ENCODE measurements at places on chromosomes 3 and 15.
A peak's percentile ranks its signal among the peaks of the same experiment; 100 is the strongest.

DNA sequence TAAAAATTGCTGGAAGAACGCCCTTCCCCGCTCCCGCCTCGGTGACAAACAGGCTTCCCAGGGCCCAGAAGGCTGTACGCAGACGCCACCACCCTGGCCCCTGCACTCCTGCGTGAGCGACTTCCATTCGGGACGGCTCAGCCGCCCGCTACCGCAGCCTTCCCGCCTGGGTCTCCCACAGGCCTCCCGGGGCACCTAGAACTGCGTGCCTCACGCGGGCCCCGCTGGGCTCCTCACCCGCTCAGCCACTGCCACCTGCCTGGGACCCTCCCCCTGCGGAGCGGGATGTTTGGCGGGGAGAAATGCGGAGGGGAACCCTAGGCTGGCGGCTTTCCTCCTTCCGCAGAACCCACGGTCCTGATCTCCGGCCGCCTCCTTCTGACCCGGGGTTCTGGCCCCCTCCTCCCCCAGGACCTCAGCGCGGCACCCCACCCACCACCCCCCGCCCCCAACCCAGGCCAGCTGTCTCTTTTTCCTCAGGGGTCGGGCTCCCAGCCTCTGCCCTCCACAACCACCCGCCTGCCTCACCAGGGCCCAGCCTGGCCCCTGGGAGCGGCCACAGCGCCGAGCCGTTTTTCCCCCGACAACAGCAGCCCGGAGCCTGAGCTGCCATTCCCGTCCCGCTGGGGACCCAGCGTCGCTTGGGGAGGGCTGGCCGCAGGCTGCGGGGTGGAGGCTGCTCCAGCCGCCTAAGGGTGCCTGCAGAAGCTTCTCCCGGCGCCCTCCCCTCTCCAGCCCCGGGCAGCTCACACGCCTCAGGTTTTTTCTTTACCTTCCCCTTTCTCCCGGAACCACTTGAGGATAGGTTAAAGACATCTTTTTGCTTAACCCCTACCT, 27.6 kb upstream of the RAB7A start:
- DNase-seq: no peak

DNA sequence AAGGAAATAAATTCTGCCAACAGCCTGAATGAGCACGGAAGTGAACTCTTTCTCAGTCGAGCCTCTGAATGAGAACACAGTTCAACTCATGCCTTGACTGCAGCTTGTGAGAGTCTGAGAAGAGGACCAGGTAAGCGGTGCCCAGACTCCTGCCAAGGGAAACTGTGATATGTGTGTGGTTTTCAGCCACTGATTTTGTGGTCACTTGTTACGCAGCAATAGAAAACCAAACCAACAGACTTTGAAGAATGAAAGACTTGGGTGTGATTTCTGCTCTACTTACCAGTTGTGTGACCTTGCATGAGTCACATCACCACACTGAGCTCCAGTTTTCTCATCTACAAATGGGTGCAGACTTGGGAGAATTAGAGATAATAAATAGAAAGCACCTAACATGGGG, 30.6 kb upstream of the FAM107A start:
- DNase-seq: no peak

DNA sequence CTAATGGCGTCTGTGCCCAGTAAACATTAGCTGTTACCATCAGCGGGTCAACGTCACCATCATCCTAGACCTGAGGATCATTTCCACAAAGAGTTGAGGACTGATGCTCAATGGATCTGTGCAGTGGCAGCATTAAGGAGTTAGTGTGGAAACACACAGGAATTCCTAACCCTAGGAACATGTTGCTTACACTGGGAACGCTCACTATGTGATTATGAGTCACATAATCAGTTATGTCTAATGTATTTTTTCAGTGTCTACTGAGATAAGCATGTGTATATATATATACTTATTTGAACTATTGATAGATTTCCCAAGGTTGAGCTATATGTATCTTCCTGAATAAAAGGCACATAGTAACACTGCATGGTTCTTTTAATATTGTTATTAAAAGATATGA, 19.0 kb downstream of the ARNT2 start:
- no peak for DNase-seq

- DNase-seq: no peak
Observed at GRCh38 chr3:170055209-170055608, 17.4 kb downstream of the GPR160 start.

- DNase-seq: no peak
Observed at GRCh38 chr3:72728958-72729467, 119.2 kb downstream of the SHQ1 start.

DNA sequence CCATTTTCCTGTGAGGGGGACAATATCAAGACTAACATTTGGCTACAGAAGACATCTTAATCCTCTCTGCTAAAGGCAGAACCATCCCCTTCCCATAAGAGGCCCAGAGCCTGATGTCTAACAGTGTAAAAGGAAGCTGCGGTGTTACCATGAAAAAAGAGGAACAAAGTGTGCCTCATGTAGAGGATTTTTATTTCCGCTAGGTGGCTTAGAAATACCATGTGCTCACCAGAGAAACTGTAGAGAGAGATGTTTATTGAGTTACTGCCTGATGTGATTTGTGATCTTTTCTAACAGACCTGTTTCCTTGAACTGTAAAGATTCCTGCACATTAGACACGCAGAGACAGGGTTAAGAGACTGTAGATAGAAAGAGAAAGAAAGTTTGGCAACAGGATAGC, 22.0 kb downstream of the OR5H15 start:
- no peak for DNase-seq

- no peak for DNase-seq
Observed at GRCh38 chr3:117435506-117435905, 725.9 kb downstream of the TUSC7 start.

DNA sequence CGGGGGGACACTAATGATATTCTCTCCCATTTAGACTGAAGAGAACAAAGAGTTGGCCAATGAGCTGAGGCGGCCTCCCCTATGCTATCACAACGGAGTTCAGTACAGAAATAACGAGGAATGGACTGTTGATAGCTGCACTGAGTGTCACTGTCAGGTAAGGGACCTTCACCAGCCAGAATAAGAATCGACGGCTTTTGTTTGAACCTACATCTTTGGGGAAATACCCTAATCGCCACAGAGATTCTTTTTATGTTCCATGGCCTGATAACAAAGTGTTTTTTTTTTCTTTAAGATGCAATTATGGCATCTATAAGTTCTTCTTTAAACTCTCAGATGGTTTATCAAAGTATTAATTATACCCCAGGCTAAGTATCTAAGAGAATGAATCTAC, 3.4 kb downstream of the THBS1 start:
- DNase-seq: no peak

DNA sequence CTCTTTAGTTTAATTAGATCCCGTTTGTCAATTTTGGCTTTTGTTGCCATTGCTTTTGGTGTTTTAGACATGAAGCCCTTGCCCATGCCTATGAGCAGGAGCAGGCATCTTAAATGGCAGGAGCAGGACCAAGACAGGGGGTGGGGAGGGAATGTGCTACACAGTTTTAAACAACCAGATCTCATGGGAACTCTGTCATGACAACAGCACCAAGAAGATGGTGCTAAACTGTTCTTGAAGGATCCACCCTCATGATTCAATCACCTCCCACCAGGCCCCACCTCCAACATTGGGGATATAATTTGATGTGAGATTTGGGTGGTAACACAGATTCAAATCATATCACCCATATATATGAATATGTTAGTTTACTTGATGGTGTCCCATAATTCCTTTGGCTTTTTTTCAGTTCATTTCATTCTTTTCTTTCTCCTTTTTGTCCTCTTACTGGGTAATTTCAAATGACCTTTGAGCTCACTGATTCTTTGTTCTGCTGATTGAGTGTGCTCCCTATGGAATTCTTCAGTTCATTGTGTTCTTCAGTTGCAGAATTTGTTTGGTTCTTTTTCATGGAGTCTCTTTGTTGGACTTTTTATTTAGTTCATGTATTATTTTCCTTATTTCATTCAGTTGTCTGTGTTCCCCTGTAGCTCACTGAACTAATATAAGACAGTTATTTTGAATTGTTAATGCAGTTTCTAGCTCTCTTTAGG, 62.6 kb downstream of the DOCK3 start:
- no peak for DNase-seq

DNA sequence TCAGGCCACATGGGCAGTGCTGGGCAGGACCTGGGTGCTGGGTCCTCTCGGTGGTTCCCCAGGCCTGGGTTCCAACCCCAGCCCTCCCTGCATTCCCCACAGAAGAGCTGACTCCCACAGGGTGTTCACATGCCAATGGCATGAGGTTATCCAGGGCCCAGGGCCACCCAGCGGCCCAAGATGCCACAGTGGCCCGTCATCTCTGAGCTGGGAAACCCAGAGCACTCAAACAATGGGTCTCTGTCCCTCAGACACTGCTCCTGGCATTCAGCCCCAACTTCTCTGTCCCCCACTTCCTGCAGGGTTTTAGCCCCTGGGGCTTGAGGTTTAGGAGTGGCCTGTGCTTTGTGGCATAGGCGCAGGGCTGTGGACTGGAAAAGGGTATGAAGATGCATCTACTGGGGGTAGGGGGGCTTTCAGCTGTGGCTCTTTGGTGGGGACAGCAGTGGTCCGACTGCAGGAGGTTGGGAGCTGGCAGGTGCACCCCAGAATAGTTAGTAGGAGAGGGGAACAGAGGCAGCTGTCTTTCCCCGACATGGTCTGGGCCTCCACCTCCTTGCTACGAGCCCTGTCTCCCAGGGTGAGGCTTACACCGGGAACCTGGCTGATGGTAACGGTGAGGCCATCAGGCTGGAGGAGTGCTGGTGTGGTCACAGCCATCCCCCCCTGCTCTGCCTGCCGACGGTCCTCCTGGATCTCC, 1.7 kb downstream of the CCDC9B start:
- no peak for DNase-seq

DNA sequence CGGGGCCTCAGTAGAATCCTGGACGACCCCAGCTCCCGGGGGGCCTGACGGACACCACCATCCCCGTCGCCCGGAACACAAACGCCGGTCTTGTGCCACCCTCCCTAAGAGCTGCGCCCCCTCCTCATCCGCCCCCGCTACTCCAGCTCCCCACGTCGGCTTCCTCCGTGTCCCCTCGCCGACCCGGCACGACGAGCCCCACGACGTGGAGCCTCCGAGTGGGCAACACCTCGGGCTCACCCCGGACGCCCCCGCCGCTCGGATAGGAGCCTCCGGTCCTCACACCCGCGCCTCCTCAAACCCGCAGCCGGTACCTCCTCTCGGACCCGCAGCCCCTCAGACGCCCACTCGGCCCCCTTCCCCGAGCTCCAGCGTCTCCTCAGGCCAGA, 525 bp downstream of the NPTN start:
- no peak for DNase-seq

GRCh38 chr3:183553334-183554026, 2.0 kb downstream of the KLHL6 start:
- no peak for DNase-seq

- DNase-seq: no peak
Observed at GRCh38 chr15:23067416-23067815, 28.0 kb upstream of the TUBGCP5 start.

DNA sequence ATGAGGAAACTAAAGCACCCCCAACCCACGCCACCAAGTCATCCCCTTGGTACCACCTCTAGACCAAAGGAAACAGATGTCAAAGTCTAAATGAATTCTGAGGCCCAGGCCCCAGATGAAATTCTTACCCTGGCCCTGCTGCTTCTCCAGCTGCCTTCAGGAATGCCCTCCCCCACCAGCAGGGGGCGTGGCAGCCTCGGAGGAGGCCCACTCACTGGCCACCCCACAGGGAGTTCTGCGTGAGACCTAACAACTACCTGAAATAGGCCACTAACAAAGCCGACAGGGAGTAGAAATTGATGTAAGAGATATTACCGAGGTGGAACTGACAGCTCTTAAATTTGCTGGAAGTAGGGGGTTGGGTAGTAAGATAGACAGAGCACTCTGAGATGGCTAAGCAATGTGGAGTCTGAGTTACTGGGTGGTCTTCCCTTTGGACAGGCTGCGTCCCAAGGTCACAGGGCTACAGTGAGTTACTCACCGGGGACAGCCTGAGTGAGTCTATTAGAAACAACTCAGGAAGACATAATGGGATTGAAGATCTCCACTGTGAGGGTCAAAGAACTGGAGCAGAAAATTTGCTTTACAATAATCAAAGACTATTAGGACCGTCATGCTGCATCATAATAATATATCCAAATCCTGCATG, 240.7 kb downstream of the SHOX2 start:
- DNase-seq: peak; percentile 1

- no peak for DNase-seq
Observed at GRCh38 chr3:12879191-12879815, 37.9 kb upstream of the RPL32 start.

DNA sequence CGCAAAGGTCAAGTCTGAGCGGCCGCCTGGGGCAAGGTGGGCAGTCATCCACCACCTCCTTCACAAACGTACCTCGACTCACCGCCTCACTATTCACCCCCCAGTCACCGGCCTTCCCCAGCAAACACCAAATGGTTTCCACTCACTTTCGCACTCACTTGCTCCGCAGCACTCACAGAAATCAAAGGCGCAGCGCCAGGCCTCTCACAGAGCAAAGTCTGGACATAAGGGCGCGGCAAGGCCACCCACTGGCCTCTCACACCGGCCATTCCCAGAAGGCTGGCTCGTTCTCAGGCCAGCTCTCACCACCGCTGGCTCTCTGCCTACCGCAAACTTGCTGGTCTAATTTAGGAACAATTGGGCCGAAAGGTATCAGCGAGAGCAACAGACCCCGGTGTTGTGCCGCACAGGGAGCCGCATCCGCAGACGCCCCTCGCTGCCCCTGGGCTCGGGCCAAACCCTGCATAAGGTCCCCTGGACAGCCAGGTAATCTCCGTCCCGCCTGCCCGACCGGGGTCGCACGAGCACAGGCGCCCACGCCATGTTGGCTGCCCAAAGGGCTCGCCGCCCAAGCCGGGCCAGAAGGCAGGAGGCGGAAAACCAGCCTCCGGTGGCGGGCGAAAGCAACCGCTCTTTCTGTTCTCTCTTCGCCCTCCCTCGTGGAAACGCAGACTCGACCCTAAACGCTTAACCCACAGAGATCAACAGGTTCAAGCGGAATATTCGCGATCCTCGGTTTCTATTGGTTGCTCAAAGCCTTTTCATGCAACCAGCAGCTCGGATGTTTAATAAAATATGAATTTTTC, 2.9 kb downstream of the SHOX2 start:
- no peak for DNase-seq

- no peak for DNase-seq
Observed at GRCh38 chr3:115398506-115398905, 224.8 kb upstream of the GAP43 start.

DNA sequence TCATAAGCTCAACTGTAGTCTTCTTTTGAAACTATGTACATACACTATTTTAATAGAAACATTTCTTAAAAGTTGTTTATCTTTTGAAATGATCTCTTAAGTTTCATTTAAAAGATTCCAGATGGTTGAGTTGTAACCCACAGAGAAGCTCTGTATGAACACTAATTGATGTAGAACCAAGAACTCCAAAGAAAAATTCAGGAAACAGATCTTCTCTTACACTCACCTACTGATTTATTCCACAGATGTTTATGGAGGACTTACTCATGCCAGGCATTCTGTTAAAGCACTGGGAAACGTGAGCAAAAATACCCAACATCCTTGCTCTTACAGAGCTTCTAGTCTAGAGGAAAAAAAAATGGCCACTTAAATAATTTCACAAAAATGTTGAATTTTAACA, 551.1 kb downstream of the NAALADL2 start:
- DNase-seq: no peak

DNA sequence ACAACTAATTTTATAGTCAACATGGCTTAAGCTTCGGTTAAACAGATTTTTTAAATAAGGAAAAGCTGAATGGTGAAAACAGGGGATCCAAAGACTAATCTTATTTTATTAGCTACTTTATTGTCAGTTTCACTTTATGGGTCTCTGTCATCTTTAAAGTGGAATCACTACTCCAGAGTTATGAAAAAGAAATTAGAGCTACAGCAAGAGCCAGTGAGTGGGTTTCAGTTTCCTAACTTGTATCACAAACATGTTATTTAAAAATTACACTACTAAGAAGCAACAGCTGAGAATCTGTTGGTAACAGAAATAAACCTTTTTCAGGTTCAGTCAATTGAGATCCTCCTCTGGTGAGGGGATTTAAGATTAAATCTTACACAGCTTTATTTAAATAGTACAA, 10.0 kb downstream of the PHC3 start:
- no peak for DNase-seq

All from effector CD8-positive, alpha-beta T cell (primary cell).